ENCODE measurements at places on chromosomes 5 and 9. TPM values are rescaled to one million over a fixed set of nuclear protein-coding genes. Genes with fewer than 3 reads are reported as not detected.

The PCDHGA10 gene
- 0.03 TPM for polyA plus RNA-seq

The FOXE1 gene
- polyA plus RNA-seq = 0.11 TPM

The DDX4 gene
- not detected for polyA plus RNA-seq

The TAF11L5 gene
- not detected for polyA plus RNA-seq

The LIX1 gene
- not detected for polyA plus RNA-seq

The ABHD17B gene
- 10.0 TPM for polyA plus RNA-seq

The DMRTA1 gene
- polyA plus RNA-seq = 0.36 TPM

The HARS2 gene
- polyA plus RNA-seq = 25.2 TPM

The PCDHGB1 gene
- polyA plus RNA-seq = 0.14 TPM

The TAL2 gene
- polyA plus RNA-seq = 0.10 TPM

The PCDHGB3 gene
- 0.57 TPM for polyA plus RNA-seq

The UBAP2 gene
- polyA plus RNA-seq = 20.7 TPM

- no peak for DNase-seq
Observed at GRCh38 chr9:120659209-120659608, 55.1 kb downstream of the MEGF9 start.

- DNase-seq = no peak
Observed at GRCh38 chr5:157877821-157878220, 18.9 kb upstream of the CLINT1 start.

DNA sequence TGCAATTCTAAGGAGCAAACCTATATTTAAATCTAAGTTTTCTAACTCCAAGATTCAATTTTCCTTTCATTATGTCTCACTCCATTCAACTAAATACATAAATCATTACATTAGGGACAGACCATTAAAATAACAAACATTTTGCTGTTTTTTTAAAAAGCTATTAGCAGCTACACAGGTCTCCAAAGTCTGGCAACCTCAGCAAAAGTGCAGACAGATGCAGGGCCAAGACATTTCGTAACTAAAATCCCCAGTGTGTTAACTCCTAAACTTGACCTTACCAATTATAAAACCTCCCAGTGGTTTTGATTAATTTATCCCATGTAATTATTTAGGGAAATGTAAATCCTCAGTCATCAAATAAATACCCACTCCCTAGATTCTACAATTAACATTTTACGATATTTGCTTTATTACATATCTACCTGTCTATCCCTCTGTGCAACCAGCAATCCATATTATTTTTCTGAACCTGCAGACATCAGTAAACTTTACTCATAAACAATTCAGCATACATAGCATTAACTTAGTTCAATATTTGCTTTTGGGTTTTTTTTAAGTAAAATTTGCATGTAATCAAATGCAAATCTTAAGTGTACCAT lies 64.7 kb downstream of the RGS7BP start:
- DNase-seq = no peak

- no peak for DNase-seq
Observed at GRCh38 chr5:68432682-68433081, 217.1 kb downstream of the PIK3R1 start.

- no peak for DNase-seq
Observed at GRCh38 chr5:170113522-170113900, 7.8 kb downstream of the FOXI1 start.

DNA sequence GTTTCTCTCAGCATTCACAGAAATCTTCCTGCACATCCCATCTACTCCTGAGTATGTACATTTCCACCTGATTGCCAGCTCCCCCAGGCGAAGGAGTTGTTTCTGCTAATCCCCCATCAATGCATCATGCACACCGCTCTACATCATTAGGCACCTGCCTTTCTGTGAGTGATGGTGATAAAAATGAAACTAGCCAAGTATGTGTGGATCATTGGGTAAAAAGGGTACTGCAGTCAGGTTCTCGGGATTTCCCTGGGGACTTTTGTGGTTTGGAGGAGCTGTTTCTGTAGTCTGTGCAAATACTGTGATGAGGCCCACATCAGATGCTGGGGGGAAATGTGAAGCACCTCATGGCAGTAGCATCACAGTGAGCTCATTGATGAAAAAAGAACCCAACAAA lies 30.4 kb downstream of the CAMK4 start:
- DNase-seq = peak; percentile 35

DNA sequence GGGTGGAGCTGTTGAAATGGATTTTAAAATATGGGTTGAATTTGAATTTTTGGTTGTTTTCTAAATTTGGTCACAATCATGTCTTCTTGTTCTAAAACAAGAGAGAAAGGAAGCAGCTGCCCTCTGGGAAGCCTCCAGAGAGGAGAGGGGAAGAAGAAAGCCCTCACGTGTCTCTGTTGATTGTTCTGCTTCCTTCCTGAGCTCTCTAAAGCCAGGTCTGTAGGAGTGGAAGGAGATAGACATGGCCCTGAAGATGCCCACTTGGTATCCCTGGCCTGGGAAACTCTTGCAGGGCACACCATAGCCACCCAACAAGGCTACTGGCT lies 59.6 kb downstream of the GALNT12 start:
- no peak for DNase-seq

DNA sequence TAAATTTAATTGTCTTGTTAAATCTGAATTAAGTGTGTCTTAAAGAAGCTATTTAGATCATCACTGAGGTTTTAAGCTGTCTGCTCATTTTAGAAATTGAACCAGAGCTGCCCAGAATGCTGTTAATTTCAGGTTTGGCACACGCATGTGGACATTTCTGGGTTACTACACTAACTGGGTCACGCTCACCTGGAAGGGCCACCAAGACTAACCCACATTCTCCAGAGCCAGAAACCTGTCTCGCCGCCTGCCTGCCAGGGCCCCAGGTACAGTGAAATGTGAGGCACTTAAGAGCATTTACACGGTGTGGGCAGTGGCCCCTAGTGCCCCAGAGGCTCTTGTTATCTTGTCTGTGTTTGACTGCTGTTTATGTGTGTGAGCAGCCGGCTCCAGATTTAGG lies 46.6 kb downstream of the ATP10B start:
- DNase-seq = no peak

DNA sequence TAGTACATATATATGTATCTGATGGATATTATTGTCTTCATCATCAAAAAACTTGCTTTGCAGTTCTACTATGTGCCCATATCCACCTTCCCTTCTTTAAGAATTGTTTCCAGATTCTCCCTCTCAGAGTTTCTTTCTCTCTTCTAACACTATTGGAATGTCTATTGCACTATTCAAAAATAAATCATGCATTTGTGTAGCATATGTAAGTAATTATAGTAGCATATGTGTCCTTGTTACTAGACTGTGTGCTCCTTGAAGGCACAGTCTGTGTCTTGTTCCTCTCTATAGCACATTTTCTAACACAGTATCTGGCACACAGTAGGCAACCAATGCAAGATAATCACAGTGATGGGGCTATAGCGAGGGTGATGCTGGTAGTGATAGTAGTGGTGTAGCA lies 43.4 kb upstream of the TRIM32 start:
- no peak for DNase-seq

- DNase-seq = no peak
Observed at GRCh38 chr5:122790354-122791103, 15.6 kb downstream of the SNX2 start.

GRCh38 chr9:13127131-13127530 lies 152.4 kb downstream of the MPDZ start:
- DNase-seq = no peak

- DNase-seq = no peak
Observed at GRCh38 chr9:90331826-90332575, 310.6 kb downstream of the DIRAS2 start.

DNA sequence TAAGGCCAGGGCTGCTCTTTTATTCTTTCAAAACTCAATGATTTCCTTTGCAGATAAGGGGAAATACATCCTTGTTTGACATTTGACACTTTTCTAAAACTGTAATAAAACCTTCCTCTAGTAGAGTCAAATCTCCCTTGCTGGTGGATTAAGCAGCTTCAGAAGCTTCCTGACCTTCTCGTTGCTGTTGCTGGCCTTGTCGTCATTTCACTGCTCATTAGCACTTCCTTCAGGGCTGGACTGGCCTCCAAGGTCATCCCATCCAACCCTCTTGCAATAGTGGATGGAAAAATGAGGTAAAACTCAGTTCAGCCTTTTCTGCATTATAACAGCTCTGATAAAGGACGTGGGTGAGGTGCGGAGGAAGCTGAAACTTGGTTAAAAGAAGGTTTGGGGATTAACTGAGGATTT lies 1.1 kb upstream of the ADAMTSL1 start:
- DNase-seq = no peak

GRCh38 chr5:132662925-132663770 lies 5.2 kb downstream of the IL13 start:
- DNase-seq = no peak

GRCh38 chr5:141634720-141635119 lies 1.9 kb downstream of the HDAC3 start:
- no peak for DNase-seq

GRCh38 chr5:157767689-157768088 lies 24.2 kb downstream of the LSM11 start:
- DNase-seq = no peak

GRCh38 chr9:13810510-13810909 lies 503.4 kb downstream of the NFIB start:
- DNase-seq = peak; percentile 77

GRCh38 chr5:129135633-129136032 lies 41.1 kb downstream of the ISOC1 start:
- no peak for DNase-seq

GRCh38 chr5:132310141-132310834 lies 16.1 kb downstream of the SLC22A4 start:
- DNase-seq = no peak

DNA sequence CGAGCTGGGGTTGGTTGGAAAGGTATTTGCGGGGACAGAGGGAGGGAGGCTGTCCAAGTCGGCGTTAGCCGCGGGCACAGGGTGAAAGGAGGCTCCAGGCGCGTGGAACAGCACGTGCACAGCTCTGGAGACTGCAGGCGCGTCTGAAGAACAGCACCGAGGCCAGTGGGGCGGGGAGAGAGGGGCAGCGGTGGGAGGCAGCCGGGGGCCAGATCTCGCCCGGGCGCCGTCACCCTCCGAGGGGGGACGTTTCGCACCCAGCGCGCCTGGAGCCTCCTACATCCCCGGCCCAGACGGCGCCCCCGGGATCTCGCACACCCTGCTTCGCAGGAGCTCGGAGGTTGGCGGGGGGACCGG lies 79.6 kb downstream of the NTNG2 start:
- no peak for DNase-seq

DNA sequence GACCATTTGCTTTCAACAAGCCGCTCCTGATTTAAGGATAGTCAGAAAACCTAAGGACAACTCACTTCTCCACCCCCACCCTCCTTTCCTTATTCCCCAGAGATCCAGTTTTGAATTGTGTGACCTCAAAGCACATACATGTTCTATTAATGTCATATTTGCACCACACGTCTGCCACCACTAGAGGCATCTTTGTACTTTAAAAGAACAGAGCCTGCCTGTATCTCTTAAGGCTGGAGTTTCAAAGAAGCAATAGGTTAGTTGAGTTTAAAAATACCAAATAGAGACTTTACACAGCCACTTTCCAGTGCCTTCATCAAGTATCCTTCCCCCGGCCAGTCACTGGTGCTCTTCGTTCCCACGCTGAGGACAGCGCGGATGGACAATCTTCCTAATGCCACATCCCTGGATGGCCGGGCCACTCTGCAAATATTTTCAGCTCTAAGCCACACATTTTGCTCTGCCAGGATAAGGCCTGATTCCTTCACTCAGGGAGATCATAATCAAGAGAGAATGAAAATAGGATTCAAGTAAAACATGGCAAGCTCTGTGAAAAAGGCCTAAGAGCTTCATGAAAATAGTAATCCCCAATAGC lies 146.3 kb downstream of the SNCAIP start:
- no peak for DNase-seq

DNA sequence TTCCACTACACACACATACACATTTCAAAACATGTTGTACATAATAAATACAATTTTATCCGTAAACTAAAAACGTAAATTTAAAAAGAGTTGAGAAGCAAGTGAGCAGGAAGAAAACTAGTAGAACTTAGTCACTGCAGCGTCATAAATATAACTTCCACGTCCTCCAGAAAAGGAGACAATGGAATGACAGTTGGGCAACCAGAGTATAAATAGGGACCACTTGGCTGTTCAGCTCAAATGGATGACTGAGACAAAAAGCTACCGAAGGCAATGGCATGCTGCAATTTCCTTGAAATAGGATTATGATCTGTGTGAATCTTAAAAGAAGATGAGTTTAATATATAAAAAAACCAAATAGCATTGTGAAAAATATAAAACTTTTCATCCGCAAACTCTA lies 438.5 kb upstream of the RGMB start:
- DNase-seq = no peak
